ENCODE measurements at places on chromosomes 7 and 10.
A peak's percentile ranks its signal among the peaks of the same experiment; 100 is the strongest.

DNA sequence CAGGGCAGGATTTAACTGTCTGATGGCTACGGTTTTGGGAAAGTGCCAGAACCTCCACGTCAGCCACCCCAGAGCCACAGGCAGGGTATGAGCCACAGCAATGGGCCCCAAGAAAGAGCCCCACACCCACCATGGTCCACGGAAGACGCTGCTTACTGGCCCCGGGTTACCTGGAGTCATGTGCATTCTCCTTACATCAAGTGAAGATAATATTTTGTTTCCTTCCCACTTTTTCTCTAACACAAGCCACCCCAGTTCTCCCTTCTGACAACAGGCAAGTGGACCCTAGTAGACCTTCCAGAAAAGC, 67.1 kb downstream of the PRKAG2 start:
- no peak for DNase-seq

DNA sequence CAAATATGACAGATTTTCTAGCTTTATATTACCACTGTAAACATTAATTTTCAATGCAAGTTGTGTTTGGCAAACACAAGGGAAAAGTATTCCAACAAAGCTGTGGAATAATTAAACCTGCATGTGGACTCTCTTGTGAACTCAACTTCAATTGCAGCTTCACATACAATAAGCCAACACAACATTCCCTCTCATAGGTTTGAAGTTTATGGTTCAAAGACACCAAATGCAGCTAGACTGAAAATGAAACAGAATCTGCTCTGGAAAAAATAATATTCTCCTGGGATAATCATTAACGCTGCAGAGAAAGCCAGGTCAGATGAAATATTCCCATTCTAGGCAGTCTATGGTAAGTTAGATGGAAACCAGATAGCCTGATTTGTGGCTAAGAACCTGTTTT, 105.8 kb upstream of the VIPR2 start:
- DNase-seq: no peak

GRCh38 chr10:125158275-125158600, 2.1 kb downstream of the CTBP2 start:
- DNase-seq: no peak

- no peak for DNase-seq
Observed at GRCh38 chr7:147136352-147136751, 1019.8 kb downstream of the CNTNAP2 start.

GRCh38 chr10:28991333-28992270, 297.3 kb upstream of the LYZL1 start:
- DNase-seq: peak; percentile 14

- DNase-seq: no peak
Observed at GRCh38 chr10:15824498-15824897, 35.8 kb downstream of the MINDY3 start.

- no peak for DNase-seq
Observed at GRCh38 chr10:46062723-46063428, 16.8 kb upstream of the MSMB start.

DNA sequence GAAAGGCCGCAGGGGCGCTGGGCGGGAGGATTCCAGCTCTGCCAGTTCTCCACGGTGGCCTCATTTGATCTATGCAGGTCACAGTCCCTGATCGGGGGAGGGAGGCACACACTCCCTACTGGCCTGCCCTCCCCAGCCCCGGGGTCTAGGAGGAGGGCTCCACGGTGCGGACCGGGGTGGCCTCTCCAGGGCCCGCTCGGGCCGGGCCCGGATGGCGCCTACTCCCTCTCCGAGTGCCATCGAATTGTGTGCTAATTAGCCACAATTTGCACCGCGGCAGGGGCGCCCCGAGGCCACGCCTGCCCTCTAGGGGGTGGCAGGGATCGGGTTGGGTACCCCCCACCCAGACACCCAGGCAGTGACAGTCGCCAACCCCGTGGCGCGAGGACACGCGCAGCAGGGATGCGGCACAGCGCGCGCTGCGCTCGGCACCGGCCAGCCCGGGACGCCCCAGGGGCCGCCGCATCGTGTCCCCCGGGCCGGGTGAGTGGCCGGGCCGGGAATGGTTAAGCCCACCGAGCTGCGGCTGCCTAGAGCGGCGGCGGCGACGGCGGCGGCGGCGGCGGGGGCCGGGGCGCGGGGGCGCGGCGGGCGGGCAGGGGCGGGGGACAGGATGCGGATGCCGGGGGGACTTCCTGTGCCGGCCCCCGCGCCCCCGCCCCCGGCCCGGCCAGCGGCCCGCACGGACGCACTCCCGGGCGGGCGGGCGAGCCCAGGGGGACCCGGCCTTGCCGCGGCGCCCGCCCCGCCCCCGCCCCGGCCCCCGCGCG, at the start of gene ZNF853:
ZNF853 (plus strand) TSS at position 658 of the 770 bp plus-strand sequence. CDS start 565 bp downstream, outside the sequence.
- peak; percentile 8 for DNase-seq

DNA sequence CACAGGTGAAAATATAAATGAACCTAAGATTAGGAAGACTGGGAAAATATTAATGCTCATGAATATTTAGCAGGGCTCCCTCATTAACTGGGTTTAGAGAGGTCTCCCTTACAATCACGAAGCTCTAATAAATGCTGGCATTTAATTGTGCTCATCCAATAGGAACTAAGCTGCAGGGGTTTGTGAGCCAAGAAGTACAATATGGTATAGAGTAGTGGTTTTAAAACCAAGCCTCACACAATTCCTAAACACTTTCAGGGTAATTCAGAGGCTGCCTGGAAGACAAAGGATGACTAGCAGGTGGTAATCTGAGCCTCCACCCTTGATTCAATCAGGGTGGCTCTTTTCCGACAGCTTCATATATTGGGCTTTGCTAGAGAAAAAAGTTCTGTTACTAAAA, 103.3 kb downstream of the GPAM start:
- no peak for DNase-seq

GRCh38 chr10:62709200-62709599, 95.3 kb upstream of the ADO start:
- DNase-seq: no peak

DNA sequence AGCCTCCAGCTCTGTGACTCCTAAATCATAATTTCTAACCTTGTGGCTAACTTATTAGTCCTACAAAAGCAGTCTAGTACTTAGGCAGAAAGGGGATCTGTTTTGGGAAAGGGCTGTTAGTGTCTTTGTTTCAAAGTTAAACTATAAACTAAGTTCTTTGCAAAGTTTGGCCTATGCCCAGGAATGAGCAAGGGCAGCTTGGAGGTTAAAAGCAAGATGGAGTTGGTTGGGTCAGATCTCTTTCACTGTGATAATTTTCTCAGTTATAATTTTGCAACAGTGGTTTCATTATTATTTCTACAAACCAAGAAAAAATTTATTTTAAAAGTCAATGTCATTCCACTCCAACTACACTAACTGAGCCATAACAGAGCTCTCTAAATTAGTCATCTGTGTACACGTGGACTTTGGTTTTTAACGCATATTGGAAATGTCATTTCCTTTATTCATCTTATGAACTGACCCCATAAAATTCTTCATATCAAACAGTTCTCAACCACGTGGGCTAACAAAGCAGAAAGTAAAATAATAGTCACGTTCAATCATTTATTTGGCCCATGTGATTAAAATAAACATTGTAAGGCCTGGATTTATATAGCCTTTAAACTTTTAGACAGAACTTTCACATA, 143.2 kb upstream of the C7orf33 start:
- DNase-seq: no peak

DNA sequence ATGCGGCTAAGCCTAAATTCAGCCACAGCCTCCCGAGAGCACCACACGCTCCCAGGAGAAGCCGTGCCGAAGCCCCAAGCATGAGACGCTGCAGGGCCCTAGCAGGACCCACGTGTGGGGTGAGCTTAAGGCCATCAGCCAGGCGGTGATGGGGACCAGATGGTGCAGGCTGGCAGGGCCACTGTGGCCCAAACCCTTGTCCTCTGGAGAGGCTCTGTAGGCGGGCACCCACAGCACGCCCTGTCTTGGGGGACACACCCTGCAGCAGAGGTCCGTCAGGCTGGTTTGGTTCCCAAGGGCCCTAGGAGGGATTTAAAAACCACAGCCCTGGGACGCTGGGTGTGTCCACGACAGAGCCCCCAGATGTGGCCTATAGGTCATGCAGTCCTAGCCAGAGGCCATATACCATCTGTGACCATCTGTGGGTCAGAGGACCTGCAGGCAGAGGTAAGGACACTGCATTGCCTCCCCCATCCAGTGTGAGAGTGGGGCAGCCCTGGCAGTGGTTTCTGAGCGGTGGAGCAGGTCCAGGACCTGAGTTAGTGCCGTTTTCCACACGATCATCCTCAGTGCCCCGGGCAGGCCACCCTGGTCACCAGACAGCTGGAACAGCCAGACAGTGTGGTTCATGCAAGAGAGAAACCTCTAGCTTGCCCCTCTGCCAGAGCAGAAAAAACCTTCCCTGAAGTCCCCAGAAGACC, 39.6 kb upstream of the INPP5A start:
- DNase-seq: no peak

GRCh38 chr7:5212633-5213285, 22.7 kb downstream of the WIPI2 start:
- DNase-seq: no peak

- DNase-seq: no peak
Observed at GRCh38 chr7:22137026-22137425, 191.3 kb upstream of the CDCA7L start.

DNA sequence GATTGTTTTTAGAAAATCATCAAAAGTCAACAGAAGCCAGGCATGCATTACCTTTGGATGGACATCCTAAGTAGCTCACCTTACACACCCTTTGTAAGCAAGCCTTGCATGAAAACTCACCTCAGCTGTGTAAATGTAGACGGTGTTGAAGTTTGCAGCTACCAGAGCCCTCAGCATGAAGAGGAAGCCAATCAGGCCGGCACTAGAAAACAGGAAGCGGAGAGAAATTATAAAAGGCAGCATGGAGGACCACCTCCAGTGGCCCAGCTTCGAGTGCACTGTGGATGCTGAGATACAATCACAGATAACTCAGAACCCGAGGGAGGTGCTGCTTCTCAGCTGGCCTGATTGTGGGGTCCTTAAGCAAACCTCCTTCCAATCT, 75.3 kb downstream of the SVOPL start:
- DNase-seq: no peak

- no peak for DNase-seq
Observed at GRCh38 chr7:1317646-1318045, 85.0 kb downstream of the UNCX start.

GRCh38 chr10:84160663-84161362, 12.8 kb upstream of the GPR15LG start:
- DNase-seq: no peak

GRCh38 chr10:132111121-132111731, 45.5 kb downstream of the JAKMIP3 start:
- DNase-seq: no peak

DNA sequence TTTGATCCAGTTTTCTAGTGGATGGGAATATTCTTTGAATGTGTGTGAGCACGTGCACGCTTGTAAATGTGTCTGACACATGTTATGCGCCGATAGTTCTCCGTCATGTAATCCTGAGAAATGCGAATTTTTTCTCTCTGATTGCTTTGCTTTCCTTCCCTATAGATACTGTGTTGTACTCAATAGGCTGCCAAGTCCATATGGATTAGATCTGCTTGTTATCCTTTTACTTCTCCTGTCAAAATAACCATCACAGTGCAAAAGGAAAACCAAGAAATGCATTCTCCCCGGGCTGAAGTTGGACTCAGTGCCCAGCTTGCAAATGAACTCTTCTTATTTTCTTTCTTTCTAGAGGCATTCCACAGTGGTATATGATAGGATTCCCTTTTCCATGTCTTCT, 131.9 kb downstream of the KIAA1217 start:
- DNase-seq: no peak

DNA sequence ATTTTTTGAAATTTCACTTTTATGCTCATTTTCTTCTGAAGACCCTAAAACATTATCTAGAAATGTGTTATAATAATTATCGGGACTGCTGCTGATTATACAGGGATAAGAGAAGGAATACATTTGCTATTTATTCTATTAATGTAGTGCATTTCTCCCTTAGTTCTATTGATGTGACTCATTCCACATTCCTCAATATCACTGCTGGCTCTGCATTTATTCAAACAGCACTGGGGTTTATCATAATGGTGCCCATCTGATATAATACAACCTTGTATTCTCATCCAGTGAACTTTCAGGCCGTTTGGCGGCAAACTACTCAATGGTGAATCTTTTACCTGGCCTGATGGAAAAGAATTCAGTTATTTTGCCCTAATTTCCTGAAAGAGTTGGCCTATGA, 7.8 kb downstream of the KCND2 start:
- no peak for DNase-seq

DNA sequence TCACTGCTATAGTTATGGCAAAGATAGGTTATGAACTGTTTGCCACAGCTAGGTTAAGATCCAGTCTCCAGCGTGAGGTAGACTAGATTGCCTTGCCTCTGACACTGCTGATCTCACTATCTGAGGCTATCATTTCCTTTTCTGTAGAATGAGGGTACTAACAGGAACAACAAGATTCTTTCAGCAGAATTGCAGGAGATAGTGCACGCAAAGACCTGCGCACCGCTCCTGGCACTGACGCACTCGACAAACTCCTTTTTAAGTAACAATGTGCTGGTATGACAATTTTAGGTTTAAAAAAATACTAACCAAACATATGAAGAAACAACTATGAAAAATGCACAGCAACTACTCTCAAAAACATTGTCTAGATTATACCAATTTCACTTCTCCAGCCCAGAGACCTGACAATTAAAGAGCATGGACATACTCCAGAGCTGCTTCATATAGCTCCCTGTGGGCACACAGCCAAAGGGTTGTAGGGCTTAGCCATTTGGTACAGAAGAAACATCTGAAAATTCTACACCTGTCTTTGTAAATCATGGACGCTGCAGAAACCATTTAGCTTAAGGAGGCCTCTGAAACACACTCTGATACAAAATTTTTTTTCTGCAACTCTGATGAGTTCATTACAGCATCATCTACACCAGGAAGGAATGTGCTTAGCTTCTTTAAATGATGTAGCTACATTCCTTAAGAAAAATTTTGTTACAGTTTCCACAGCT, 7.8 kb downstream of the ADAM12 start:
- DNase-seq: no peak

GRCh38 chr10:116850058-116850611, 836 bp downstream of the ENO4 start:
- no peak for DNase-seq

GRCh38 chr10:44780426-44780825, 130.7 kb upstream of the TMEM72 start:
- DNase-seq: no peak

DNA sequence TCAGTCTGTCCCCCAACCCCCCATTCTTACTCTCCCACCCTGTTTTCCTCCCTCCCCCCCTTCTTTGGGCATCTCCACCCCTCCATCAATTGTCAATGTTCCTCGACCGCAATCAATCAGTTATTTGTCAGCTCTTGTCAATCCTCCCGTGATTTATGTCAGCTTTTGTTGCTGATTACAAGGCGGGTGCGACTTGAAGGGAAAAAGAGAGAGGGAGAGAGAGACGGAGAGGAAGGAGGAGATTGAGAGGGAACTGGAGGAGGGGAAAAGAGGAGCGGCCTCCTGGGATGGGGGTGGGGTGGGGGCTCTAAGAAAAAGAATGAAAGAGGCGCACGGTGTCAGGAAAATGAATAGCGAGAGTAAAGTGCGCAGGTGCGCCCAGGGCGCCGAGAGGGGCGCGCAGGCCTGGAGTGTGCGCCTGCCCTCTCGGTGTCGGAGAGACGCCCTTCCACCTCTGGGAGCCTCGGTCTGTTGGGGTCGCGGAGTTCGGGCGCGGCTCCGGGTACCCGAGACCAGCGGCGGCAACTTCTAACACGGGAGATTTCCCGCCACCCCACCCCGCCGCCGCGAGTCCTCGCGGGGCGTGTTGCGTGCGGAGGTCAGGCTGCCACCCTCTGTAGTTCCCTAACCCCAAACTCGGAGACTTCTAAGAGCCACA, 1.1 kb upstream of the ZNF503 start:
- no peak for DNase-seq

GRCh38 chr7:101507791-101508252, 121.3 kb downstream of the MYL10 start:
- peak; percentile 1 for DNase-seq

- no peak for DNase-seq
Observed at GRCh38 chr7:114932991-114933390, 11.1 kb downstream of the MDFIC start.
